ENCODE measurements at places on chromosomes 2 and 18. TPM values are rescaled to one million over a fixed set of nuclear protein-coding genes. Genes with fewer than 3 reads are reported as not detected.

- DNase-seq = peak; percentile 79
Observed at GRCh38 chr18:41761333-41762018, 193.6 kb upstream of the PIK3C3 start.

DNA sequence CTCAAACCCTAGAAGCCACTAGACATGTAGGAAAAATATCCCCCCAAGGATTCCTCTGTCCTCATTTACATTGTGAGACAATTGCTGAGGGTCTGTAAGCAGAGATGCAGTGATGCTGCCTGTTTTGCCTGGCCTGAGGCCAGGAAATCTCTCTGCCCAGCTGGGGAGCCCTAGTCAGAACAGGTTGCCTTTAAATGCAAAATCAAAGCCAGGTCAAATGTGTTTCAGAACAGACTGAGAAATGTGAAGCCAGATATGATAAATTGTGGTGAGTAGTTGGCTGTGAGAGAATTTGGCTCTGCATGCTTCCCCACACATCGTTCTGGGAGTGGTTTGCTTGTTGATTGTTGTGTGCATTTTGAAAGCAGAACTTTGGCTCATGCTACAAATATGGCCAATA, 38.4 kb upstream of the NXPH2 start:
- DNase-seq = no peak

GRCh38 chr2:101464841-101465240, 10.1 kb downstream of the RFX8 start:
- DNase-seq = peak; percentile 51

- DNase-seq = peak; percentile 63
Observed at GRCh38 chr2:138060301-138060635, 96.0 kb downstream of the HNMT start.

DNA sequence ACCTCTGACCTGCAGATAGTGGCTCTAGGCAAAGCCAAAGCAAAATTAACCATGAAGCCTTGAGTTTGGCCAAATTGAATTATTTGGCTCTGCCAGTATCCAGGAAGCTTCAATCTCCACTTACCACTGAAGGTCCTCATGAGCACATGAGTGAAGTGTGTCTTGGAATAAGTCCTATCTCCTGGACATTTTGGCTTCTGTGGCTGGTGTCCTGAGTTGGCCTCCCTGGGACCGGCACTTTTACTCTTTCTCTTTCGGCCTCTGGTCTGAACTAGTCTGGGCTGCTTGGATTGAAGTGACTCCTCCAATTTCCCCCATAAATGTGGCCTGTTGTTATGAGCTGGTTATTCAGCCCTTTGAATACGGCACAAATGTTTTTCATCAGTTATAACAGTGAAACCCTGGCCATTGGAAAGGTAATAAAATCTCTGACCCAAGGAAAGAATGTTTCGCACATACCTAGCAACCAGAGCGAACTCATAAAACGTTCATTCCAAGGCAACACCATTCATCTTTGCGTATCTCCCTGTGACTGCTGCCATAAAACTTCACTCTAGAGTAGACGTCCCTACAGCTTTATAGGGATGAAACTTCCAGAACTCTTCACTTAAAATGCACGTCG, 216.4 kb downstream of the LPIN1 start:
- no peak for DNase-seq

DNA sequence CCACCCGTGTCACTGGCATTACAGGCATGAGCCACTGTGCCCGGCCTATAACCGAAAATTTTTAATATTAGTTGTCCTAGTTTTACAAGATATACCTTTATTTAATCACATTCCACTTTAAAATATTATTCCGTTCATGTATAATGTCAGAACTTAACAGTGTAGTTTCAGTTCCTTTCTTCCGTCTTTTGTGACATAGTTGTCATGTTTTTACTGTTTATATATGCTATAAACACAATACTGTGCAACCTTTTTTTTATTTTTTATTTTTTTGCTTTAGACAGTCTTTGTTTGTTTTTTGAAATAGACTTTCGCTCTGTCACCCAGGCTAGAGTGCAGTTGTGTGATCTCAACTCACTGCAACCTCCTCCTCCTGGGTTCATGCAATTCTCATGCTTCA, 129.5 kb upstream of the TTC27 start:
- DNase-seq = no peak

- DNase-seq = peak; percentile 75
Observed at GRCh38 chr18:24995056-24995455, 356.9 kb downstream of the ZNF521 start.

Gene IL36RN
- not detected for total RNA-seq

Gene LTBP1
- total RNA-seq = 150 TPM

Gene GALNT13
- total RNA-seq = not detected

Gene PLB1
- 1.6 TPM for total RNA-seq

Gene HTR2B
- total RNA-seq = 1.7 TPM

Gene ZRANB3
- total RNA-seq = 7.9 TPM
